Head of caudate nucleus (tissue), 42 donors: ENCODE measurements at places on chromosomes 7 and 10.

- no peak for DNase-seq
Measured at GRCh38 chr10:2509081-2509531, 558.2 kb upstream of the PFKP start.

- no peak for DNase-seq
Measured at GRCh38 chr10:132793871-132794849, 8.2 kb upstream of the NKX6-2 start.

DNA sequence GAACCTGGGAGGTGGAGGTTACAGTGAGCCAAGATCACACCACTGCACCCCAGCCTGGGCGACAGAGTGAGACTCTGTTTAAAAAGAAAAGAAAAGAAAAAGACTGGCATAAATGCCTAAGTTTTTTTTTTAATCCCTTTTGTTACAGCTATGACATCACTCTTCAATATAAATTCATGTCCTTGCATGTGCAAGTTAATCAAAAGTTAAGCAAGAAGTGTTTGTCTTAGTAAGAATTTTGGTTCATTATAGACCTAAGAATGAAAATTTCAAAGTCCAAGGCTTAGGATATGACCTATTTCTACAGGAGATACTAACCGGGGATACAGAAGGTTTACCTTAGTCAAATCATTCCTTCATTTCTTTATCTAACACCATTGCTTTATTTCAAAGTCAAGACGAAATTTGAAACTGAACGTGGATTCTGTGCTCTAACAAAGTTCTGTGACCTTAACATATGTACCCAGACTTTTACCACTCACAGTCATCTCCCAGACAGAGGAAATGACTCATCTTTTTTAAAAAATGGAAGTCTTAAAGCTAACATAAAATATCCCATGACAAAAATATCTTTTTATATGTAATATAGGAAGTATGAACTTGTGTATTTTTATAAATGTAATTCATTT lies 29.3 kb upstream of the ITGB8 start:
- no peak for DNase-seq

- no peak for DNase-seq
Measured at GRCh38 chr10:87531908-87532622, 27.4 kb downstream of the MINPP1 start.

GRCh38 chr10:61971003-61971325 lies 69.5 kb downstream of the ARID5B start:
- DNase-seq: no peak

DNA sequence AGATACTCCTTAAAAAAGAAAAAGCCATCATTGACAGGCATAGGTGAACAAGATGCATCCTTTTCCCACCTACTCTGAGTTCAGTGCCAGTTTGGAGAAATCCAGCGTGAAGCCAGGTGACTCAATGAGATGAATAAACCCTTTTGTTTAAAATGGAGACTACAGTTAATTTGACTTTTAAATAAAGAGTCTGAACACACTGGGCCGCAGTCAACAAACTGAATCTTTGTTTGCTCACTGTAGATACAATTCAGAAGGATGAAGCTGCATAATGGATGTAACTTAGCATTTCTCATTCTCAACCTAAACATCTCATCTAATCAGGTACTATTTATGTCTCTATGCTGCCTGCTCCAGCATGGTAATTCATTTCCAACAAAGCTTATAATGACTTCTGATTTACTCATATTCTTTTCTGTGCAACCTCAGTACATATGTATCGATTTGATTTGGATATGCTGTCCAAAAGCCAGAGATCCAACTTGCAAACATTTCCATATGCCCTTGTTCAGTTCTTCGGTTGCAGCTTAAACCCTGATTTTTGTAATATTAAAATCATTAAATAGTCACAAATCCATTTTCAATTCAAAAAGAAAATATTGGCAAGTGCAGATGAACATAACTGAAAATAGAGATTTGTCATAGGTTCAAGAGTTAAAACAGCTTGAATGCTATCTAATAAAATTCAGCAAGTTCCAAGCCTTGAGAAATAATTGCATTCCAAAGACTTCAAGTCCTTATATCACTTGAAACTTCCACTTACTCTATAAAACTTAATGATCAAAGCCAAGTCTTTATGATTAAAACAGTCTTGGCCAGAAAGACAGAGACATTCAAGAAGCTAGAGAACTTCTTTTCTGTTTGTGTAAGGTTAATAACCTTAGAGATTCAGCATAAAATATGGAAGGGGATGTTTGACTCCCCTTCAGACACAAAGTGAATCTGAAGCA lies 67.8 kb downstream of the CPVL start:
- DNase-seq: no peak

GRCh38 chr10:59907918-59908807 lies 1.8 kb upstream of the CCDC6 start:
- peak; percentile 61 for DNase-seq

DNA sequence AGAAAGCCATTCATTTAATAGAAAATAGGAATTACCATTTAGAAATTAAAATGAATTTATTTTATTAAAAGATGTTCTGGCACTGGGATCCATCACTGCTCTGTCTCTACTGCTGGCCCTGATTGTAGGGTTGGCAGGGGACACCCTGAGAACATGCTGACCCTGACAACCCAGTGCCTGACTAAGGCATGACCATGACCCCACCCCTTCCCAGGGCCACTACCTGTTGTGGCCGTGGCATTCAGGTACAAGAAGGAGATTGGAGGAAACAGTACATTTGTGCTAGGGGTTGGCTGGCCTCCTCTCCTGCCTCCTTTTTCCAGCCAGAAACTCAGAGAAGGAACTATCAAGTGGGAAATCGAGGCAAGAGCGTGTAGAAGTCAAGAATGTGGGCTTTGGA lies 197.0 kb upstream of the ZMIZ1 start:
- no peak for DNase-seq

GRCh38 chr7:114648680-114649079 lies 234.1 kb downstream of the FOXP2 start:
- DNase-seq: no peak

GRCh38 chr7:16078076-16078952 lies 343.0 kb downstream of the CRPPA start:
- DNase-seq: no peak

- no peak for DNase-seq
Measured at GRCh38 chr7:17640730-17641377, 299.4 kb downstream of the SNX13 start.

DNA sequence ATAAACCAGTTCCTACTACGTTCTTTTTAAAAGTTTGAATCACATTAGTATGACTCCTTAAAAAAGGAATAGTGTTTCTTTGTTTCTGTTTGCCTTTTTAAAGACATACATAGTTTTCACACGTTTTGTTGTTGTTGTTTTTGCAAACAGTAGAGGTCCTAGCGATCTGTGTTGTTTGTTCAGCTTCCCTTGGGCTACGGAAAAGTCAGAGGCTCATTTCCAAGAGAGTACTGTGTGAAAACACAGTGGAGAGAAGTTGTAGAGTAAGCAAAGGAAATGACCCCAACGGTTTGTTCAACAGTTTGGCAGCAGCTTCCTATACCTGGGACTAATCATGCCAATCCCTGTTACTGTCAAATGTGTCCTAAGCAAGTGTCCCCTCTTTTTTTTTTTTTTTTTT lies 87.1 kb upstream of the STEAP1 start:
- no peak for DNase-seq

GRCh38 chr10:100216006-100216405 lies 13.4 kb downstream of the CHUK start:
- no peak for DNase-seq
